ENCODE measurements at places on chromosomes 5 and 9.

DNA sequence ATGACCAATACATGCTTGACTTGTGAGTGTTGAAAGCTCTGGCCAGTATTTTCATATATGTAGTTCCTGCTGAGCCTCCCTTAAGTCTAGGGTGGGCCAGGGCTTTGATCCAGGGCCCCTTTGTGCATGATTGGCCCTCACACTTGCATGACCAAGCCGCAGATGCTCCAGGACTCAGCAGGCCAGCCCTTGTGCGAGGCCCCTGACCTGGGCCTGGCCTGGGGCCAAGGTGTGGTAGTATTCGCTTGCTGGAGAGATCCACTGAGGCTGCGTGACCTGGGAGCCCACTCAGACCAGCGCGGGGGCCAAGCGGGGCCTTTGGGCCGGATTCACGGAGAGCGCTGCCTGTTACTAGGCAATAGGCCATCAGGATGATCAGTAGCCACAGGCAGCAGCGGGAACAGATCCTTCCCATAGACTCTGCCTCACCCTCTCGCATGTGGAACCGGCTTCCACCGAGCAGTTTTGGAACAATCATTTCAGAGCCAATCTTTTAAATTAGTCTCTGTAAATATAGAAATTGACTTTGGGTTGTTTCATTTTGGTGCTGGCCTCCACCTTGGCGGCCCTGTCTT, 79.0 kb upstream of the PTCH1 start:
- DNase-seq: no peak

- no peak for DNase-seq
Observed at GRCh38 chr5:93616538-93617174, 33.6 kb downstream of the NR2F1 start.

GRCh38 chr5:67350618-67351201, 154.1 kb upstream of the CD180 start:
- DNase-seq: peak; percentile 50

DNA sequence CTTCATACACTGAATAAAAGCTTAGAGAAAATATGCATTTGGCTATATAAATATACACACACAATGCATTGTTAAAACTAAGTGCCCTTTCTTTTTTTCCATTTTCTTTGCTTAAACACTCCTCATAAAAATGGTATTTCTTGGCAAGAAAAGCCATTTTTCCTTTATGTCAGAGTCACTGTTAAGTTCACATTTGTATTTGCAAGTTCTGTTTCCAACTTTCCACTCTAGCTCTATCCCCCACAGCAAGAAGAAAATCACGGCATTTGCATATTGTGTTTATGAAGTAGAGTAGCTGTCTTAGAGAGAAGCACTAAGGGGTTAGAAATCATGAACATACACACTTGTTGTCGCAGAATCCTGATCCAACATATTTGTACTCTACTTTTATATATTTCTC, 662.1 kb upstream of the MEF2C start:
- no peak for DNase-seq

- DNase-seq: no peak
Observed at GRCh38 chr5:181120761-181121160, 10.2 kb downstream of the OR2V1 start.

DNA sequence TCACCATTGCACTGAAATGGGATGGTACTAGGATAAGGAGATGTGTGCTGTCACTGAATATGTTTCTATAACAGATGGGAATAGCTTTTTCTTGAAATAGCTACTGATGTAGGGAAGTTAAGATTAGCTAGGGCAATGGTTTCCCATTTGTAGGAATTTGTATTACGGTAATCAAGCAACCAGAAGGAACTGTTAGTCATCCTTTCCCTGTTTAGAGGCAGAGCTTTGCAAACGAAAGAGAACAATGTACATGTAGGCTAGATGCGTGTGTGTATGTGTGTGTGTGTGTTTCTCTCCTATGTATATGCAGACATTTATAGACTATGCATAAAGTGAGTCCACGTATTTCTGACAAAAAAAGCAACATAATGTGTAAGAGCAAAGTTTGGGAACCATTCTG, 171.9 kb upstream of the GRIA1 start:
- no peak for DNase-seq

GRCh38 chr9:128245421-128246151, 30.2 kb downstream of the GOLGA2 start:
- no peak for DNase-seq

- no peak for DNase-seq
Observed at GRCh38 chr9:130878295-130878694, 18.3 kb downstream of the QRFP start.

GRCh38 chr9:123348317-123348992, 7.5 kb upstream of the CRB2 start:
- DNase-seq: no peak

DNA sequence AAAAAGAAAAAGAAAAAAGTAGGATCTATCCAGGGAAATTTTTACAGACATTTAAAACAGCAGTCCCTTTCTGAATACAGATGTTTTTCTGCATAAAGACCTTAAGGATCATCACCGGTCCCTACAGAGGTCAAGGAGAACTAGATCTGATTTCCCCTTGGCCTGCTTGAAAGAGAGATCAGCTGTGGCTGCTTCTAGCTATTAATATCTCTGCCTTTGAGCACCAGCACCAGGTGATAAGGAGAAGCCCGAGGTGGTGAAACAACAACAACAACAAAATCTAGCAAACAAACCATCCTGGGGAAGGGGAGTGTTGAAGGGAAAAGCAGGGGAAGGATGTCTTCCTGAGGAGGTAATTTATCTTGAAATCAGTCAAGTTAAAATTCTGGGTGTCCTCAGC, 42.1 kb downstream of the ZNF366 start:
- DNase-seq: no peak

GRCh38 chr9:77957652-77958051, 74.0 kb downstream of the GNAQ start:
- DNase-seq: no peak

DNA sequence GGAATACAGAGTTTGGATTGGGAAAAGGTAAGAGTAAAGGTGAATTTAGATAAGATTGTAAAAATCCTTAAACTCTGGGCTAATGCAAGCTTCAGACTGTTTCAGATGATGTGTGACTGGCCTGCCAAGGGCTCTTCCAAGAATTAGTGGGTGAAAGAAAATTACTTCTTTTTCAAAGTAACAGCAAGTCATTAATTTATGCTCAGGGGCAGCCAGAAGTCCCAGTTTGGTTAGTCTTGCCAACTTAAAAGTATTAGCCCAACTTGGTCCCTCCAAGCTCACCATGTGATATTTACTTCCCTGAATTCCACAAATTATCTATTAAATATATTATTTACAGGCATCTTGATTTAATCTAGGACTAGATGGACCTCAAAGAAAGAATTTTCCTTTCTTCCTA, 947.8 kb downstream of the NR2F1-AS1 start:
- peak; percentile 9 for DNase-seq

DNA sequence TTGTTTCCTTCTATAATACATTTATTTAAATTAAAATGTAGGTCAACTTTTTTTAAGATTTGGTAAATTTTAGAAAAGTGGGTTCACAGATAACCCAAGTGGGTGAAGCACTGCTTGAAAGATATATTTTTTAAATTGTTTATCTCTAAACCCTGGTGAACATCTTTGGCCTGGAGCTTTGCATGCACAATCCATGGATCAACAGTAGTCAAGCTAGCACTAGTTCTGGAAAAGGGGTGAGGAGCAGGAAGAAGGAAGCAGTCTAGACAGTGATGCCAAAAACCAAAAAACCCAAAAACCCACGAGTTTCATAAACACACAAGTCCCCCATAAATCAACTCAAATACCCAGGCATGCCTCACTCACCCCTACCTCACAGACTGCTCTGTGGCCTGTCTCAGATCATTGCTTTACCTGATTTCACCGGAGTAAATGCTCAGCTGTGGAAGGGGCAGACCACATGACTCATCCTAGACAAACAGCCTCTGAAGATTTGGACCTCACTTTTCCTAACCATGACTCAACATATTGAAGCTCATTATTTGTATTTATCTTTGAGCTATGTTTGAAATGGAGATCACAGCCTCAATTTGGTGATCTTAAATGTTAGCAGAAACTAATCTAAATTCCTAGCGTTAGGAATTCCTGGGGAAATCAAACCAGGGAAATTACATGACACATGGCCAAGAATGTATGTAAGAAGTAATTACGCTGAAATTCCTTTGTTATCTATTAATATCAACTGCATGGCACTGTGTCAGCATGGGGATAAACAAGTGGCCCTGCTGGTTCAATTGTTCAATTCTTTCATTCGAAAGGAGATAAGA, 149.6 kb downstream of the ZNF608 start:
- peak; percentile 41 for DNase-seq

- no peak for DNase-seq
Observed at GRCh38 chr5:81428446-81428845, 34.5 kb upstream of the ACOT12 start.

GRCh38 chr9:134438195-134438788, 112.0 kb downstream of the RXRA start:
- DNase-seq: no peak

DNA sequence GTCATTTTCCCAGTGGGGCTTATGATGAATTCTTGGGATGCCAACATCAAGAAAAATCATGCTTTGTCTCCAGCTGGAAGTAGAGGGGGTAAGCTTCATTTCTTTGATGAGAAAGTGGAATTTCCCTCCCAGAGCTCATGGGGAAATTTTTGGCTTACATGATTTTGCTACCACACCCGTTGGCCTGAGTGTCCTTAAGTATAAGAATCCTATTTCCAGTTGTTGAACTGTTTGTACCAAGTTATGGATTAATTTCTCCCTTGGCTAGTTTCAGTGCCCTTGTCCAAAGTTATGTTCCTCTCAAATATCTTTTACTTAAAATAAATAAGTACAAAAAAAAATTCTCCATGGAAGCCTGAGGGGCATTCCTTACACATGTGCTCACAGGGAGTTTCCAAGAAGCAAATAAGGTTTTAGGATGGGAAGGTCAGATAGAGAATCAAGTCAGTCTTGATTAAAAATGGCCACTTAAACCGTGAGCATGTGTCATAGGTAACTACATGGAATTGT, 82.3 kb downstream of the PTCD2 start:
- DNase-seq: no peak

- DNase-seq: no peak
Observed at GRCh38 chr5:123035360-123035917, 1.1 kb downstream of the PPIC start.

GRCh38 chr9:35487081-35487480, 2.8 kb upstream of the RUSC2 start:
- DNase-seq: no peak

DNA sequence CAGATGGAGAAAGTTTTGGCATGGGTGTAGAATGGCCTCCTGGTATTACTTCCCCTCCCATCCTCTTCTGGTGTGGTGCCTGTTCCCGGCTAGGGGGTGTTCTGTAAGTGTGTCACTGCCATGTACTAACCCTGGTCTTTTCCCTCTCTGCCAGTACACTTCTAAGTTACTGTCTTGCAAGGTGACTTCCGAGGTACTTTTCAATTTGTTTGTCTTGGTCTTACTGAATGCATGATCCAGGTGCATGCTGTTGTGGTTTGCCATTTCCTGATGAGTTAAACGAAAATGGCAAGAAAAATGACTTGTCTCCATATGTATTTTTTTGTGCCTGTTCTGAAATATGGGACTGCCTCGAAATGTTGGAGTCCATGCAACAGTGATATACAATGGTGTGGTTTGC, 46.0 kb downstream of the C9orf152 start:
- no peak for DNase-seq

- DNase-seq: no peak
Observed at GRCh38 chr5:16459451-16459850, 6.1 kb downstream of the ZNF622 start.

GRCh38 chr5:153792305-153792704, 246.4 kb downstream of the FAM114A2 start:
- no peak for DNase-seq

DNA sequence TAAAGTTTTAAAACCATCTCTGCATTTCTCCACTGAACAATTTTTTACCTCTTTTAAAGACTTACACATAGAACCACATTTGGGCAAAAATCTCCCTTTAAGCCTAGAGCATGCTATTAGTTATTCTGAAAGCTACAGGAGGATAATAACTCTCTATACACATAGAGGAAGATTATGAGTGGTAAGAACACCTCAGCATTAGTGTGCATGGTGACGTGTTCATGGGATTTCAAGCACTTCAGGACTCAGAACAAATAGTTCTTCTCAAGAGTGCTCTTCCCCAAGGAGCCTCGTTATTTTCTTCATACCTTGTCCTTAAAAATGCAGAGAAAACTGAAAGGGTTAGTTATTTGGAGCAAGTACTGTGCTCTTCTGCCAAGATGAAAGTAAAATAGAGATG, 256.9 kb upstream of the TUSC1 start:
- DNase-seq: no peak

DNA sequence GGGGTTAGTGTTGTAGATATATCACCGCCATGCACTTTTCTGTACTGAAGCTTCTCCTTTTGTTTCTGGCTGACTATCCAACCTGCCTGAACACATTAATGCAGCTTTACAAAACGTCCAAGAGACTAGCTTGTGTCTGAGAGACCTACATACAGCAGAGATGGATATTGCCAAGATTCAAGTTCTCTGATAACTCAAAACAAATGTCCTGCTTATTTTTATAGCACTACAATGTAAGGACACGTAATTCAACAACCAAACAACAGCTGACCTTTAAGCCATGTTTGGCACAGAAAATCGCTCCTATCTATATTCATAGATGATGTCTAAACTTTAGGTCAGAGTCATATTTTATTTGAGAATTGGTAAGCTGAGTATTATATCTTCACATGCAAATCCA, 76.2 kb upstream of the NTRK2 start:
- no peak for DNase-seq

- DNase-seq: no peak
Observed at GRCh38 chr9:121564504-121565260, 65.0 kb upstream of the GGTA1 start.

DNA sequence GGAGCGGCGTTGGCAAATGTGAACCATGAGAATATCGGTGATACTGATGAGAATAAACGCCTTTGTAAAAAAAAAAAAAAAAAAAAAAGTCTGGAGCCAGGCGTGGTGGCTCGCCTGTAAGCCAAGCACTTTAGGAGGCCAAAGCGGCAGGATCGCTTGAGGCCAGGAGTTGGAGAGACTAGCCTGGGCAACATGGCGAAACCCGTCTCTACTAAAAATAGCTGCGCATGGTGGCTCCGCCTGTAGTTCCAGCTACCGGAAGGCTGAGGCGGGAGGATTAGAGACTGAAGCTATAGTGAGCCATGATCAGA, 425 bp upstream of the NFX1 start:
- peak; percentile 84 for DNase-seq

DNA sequence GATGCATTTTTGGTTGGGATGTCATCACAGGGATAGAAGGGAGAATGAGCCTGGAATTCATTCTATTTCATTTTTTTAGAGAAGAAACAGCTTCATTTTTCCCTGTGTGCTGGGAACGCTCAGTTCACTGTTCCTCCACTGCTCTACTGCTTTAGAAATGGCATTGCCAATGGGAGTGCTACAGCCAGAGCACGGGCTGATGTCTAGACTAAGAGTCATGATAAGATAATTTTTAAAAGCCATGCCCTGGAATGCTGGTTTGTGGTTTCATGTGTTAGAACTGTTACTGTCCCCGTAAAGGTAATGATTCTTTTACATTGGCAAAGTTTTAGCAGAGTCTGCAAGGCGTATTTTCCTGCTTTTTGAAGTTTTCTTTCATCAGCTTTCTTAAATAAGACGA, 119.6 kb downstream of the SEMA6A start:
- no peak for DNase-seq

Measured in NCI-H146 (cell line).